HFFc6 (cell line): ENCODE measurements at places on chromosomes 11 and 22. TPM values are rescaled to one million over a fixed set of nuclear protein-coding genes. Genes with fewer than 3 reads are reported as not detected.

The DDX25 gene
- total RNA-seq = not detected in 3 replicates

The MPPED2 gene
- not detected in 3 replicates for total RNA-seq

The PGGHG gene
- 9.8 and 12.2 TPM in 2 replicates for total RNA-seq

The OR56A1 gene
- not detected in 3 replicates for total RNA-seq

The PRODH gene
- total RNA-seq = not detected in 3 replicates

The PTGDR2 gene
- total RNA-seq = not detected in 3 replicates

The TLCD5 gene
- 8.6 to 9.1 TPM (median 9.0 TPM) in 3 replicates for total RNA-seq

The MMP13 gene
- total RNA-seq = not detected in 3 replicates

The EED gene
- 14.6 to 19.4 TPM (median 18.2 TPM) in 3 replicates for total RNA-seq

The LDHAL6A gene
- total RNA-seq = not detected in 3 replicates

The HBB gene
- not detected in 3 replicates for total RNA-seq

The OR51B5 gene
- 0.43 TPM in 1 of 3 replicates, not detected in the others for total RNA-seq

The OR52N5 gene
- not detected in 3 replicates for total RNA-seq

The IFITM10 gene
- 0.38 to 0.92 TPM (median 0.70 TPM) in 3 replicates for total RNA-seq

The OR5P2 gene
- total RNA-seq = not detected in 3 replicates

The LRP4 gene
- total RNA-seq = 1.5 to 1.9 TPM (median 1.6 TPM) in 3 replicates

The ANGPTL5 gene
- not detected in 3 replicates for total RNA-seq

The PAAF1 gene
- total RNA-seq = 18.8 and 23.0 TPM in 2 replicates

The PDXP gene
- 16.8 to 26.2 TPM (median 18.0 TPM) in 3 replicates for total RNA-seq

The DSCAML1 gene
- not detected in 3 replicates for total RNA-seq

The TMPRSS13 gene
- total RNA-seq = not detected in 3 replicates

The LMF2 gene
- 105 to 123 TPM (median 119 TPM) in 3 replicates for total RNA-seq

The OR5I1 gene
- not detected in 3 replicates for total RNA-seq

The PHETA2 gene
- 7.7 to 12.7 TPM (median 11.5 TPM) in 3 replicates for total RNA-seq

The ABTB2 gene
- 3.0 to 3.6 TPM (median 3.3 TPM) in 3 replicates for total RNA-seq

The E2F8 gene
- 1.2 to 3.8 TPM (median 2.4 TPM) in 3 replicates for total RNA-seq

The PGA5 gene
- not detected in 2 replicates for total RNA-seq

The SLC22A9 gene
- total RNA-seq = not detected in 3 replicates

The SCGB1A1 gene
- total RNA-seq = not detected in 3 replicates

The ARHGAP8 gene
- total RNA-seq = not detected in 3 replicates

The NXPE4 gene
- not detected in 3 replicates for total RNA-seq

The RAPSN gene
- 0.27 TPM in 1 of 3 replicates, not detected in the others for total RNA-seq

The B4GAT1 gene
- 22.5 to 26.6 TPM (median 25.3 TPM) in 3 replicates for total RNA-seq

The FBXO7 gene
- 63.0 to 67.7 TPM (median 65.1 TPM) in 3 replicates for total RNA-seq

The OR5D18 gene
- total RNA-seq = not detected in 2 replicates

The HEPHL1 gene
- not detected in 3 replicates for total RNA-seq

The ADM gene
- 208 to 319 TPM (median 218 TPM) in 3 replicates for total RNA-seq

The OR52R1 gene
- total RNA-seq = not detected in 2 replicates

The B4GALNT4 gene
- 6.8 to 10.8 TPM (median 9.8 TPM) in 3 replicates for total RNA-seq

The ATG2A gene
- total RNA-seq = 17.9 to 20.4 TPM (median 18.3 TPM) in 3 replicates

The CCND1 gene
- total RNA-seq = 1,484 to 2,276 TPM (median 2,058 TPM) in 3 replicates

The ANO9 gene
- total RNA-seq = not detected in 3 replicates

The C11orf86 gene
- not detected in 2 replicates for total RNA-seq
